ENCODE measurements at places on chromosomes 16 and 17. TPM values are rescaled to one million over a fixed set of nuclear protein-coding genes. Genes with fewer than 3 reads are reported as not detected.

ITPRIPL2 gene
- 2.2 TPM for polyA plus RNA-seq

RGS11 gene
- polyA plus RNA-seq: 0.77 TPM

SCRN2 gene
- 19.2 TPM for polyA plus RNA-seq

LLGL1 gene
- 2.2 TPM for polyA plus RNA-seq

SCPEP1 gene
- polyA plus RNA-seq: 29.1 TPM

SGCA gene
- 0.31 TPM for polyA plus RNA-seq

ODAD4 gene
- 0.07 TPM for polyA plus RNA-seq

KIF2B gene
- not detected for polyA plus RNA-seq

DNA sequence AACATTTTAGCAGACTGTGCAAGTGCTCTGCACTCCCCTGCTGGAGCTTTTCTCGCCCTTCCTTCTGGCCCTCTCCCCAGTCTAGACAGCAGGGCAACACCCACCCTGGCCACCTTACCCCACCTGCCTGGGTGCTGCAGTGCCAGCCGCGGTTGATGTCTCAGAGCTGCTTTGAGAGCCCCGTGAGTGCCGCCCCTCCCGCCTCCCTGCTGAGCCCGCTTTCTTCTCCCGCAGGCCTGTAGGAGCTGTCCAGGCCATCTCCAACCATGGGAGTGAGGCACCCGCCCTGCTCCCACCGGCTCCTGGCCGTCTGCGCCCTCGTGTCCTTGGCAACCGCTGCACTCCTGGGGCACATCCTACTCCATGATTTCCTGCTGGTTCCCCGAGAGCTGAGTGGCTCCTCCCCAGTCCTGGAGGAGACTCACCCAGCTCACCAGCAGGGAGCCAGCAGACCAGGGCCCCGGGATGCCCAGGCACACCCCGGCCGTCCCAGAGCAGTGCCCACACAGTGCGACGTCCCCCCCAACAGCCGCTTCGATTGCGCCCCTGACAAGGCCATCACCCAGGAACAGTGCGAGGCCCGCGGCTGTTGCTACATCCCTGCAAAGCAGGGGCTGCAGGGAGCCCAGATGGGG, 3.1 kb downstream of the GAA start:
- no peaks in the 10 kb centered on the region for H3K27me3 ChIP-seq
- DNase-seq: no peak
- H3K27ac ChIP-seq: no peak overlapping the region
- H3K4me3 ChIP-seq: no peak overlapping the region
- peaks cover 18% of the 10 kb centered on the region for H3K4me1 ChIP-seq

GRCh38 chr16:72427051-72427782, 255.3 kb upstream of the PMFBP1 start:
- no peak overlapping the region for H3K4me3 ChIP-seq
- H3K4me1 ChIP-seq: no peaks in the 10 kb centered on the region
- DNase-seq: no peak
- no peaks in the 10 kb centered on the region for H3K27me3 ChIP-seq
- no peaks in the 10 kb centered on the region for H3K36me3 ChIP-seq

DNA sequence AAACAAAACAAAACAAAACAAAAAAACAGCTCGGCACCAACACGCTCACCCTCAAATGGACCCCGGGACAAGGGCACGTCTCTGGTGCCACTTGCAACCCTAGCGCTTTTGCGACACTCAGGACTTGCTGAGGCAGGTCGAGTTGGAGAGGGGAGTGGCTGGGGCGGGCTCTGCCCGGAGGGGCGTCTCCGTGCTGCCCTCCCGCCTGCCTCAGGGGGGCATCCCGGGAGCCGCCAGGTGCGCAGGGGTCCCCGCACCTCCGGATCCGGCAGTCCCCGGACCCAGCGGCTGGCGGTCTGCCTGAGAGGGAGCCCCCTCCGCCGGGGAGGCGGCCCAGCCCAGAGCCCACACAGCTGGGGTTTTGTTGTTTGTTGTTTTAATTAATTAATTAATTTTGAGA, at the start of gene SLC52A1:
Gene SLC52A1 (minus strand): TSS at position 112 of the 400 bp plus-strand sequence. CDS start 820 bp downstream, outside the sequence.
- H3K4me1 ChIP-seq: peaks cover 4% of the 10 kb centered on the region
- no peaks in the 10 kb centered on the region for H3K36me3 ChIP-seq
- DNase-seq: no peak
- no peaks in the 10 kb centered on the region for H3K27me3 ChIP-seq
- no peak within 1 kb of the TSS for H3K27ac ChIP-seq

DNA sequence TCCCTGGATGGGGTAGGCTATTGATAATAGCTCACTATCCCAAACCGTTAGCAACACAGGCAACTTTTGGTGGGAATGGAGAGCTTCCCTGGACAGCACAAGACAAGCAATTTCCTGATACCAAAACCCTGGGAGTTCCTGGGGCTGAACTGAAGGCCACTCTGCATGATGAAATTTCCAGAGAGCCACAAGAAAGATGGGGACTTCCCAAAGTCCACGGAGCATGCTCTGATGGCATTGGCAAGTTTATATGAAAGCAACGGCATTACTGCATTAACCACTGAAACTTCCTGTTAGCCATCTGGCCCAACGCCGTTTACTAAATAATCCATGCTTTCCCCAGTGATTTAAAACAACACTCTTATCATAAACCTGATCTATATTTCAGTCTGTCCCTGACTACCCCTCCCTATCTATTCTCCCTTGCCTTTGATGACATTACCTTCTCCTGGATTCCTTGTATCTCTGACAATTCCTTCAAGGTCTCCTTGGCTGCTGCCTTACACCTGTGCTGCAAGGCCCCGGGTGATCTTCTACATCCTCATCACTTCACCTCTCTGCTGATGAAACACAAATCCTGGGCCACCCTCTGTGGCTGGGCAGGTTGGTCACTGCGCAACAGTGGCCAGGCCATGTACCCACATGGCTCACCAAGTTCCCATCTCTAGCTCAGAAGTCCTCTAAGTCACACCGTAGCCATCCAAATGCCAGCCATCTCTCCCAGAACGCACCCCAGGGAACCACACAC, 108.5 kb upstream of the RCVRN start:
- H3K4me1 ChIP-seq: no peaks in the 10 kb centered on the region
- no peak for DNase-seq
- H3K36me3 ChIP-seq: no peaks in the 10 kb centered on the region
- H3K27me3 ChIP-seq: no peaks in the 10 kb centered on the region
- H3K27ac ChIP-seq: no peak overlapping the region
- no peak overlapping the region for H3K4me3 ChIP-seq

DNA sequence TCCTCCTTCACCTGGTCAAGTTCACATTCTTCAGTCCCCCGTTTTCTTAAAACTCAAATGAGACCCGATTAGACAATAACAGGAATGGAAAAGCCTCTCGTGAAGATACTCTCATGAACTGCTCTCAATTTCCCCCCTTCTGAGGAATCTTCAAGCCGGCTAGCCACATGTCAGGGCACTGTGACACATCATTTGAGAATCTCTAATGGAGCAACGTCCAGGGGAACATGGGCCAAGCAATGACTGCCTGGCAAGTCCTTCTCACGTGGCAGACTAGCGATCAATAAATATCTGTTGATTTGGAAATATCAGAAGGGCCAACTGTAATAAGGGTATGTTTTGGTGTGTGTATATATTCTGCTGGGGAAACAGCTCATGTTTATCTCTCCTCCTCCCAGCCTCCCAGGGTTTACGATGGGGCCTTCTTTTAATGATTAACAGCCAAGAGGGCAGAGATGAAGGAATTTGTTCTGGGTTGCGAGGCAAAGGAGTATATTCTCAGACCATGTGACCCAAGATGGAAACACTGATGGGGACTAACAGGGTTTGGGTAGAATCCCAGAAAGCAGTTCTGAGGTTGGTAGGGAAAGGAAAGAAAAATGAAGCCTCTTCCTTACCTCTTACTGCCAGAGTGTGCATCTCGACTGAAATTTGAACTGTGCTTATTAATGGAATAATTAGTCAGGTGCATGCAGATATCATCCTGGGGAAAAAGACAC, 21.4 kb downstream of the TTLL6 start:
- peaks cover 39% of the 10 kb centered on the region for H3K4me1 ChIP-seq
- H3K36me3 ChIP-seq: no peaks in the 10 kb centered on the region
- DNase-seq: no peak
- peak overlapping the region; percentile 61 for H3K27ac ChIP-seq
- H3K27me3 ChIP-seq: no peaks in the 10 kb centered on the region

- H3K4me3 ChIP-seq: no peak overlapping the region
- no peaks in the 10 kb centered on the region for H3K27me3 ChIP-seq
- no peak for DNase-seq
Observed at GRCh38 chr16:83011939-83012338, 385.2 kb downstream of the CDH13 start.

DNA sequence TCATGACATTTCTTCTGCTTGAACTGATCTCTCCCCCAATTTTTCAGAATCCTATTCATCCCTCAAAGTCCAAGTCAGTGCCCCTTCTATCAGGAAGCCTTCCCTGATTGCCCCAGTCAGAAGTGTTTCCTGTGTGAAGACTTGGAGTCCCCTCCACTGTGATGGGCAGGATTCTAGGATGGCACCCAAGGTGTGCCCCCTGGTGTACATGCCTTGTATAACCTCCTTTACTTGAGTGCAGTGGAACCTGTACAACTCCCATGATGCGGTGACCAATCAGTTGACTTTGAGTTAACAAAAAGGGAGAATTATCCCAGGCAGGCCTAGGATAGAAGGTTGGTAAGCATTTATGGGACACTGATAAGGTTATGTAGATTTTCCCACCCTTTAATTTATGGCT, 23.4 kb downstream of the MYH13 start:
- H3K27me3 ChIP-seq: no peaks in the 10 kb centered on the region
- DNase-seq: no peak
- no peaks in the 10 kb centered on the region for H3K4me1 ChIP-seq
- H3K4me3 ChIP-seq: no peak overlapping the region
- H3K27ac ChIP-seq: no peak overlapping the region

GRCh38 chr17:32936894-32937500, 9.0 kb downstream of the TMEM98 start:
- H3K27me3 ChIP-seq: no peaks in the 10 kb centered on the region
- H3K27ac ChIP-seq: no peak overlapping the region
- no peak overlapping the region for H3K4me3 ChIP-seq
- peak; percentile 76 for DNase-seq

DNA sequence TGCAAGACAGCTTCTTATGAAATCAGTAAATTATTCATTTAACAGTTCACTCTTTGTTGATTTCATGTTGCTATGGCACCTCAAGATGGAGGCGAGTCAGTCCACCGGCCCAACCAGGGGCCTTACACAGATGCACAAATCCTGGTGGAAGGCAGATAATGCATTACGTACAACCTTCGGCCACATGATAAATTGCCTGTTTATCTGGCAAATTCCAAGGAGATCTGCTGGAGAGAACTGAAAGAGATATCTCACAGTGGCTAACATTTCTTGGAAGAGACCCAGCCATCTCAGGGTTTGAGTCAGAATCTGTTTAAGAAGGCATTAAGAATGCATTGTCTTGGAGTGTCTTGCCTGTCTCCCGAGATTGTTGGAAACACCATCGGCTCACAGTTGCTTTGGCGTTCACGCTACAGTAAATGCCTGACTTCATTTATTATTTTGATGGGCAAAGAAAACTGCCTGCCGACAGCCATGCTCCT, 225.6 kb downstream of the MSI2 start:
- H3K4me1 ChIP-seq: no peaks in the 10 kb centered on the region
- no peak overlapping the region for H3K27ac ChIP-seq
- no peak overlapping the region for H3K4me3 ChIP-seq
- DNase-seq: no peak
- H3K27me3 ChIP-seq: no peaks in the 10 kb centered on the region
- no peaks in the 10 kb centered on the region for H3K36me3 ChIP-seq

- H3K4me3 ChIP-seq: no peak overlapping the region
- peak; percentile 56 for DNase-seq
- no peaks in the 10 kb centered on the region for H3K4me1 ChIP-seq
- H3K27me3 ChIP-seq: no peaks in the 10 kb centered on the region
- H3K27ac ChIP-seq: no peak overlapping the region
- no peaks in the 10 kb centered on the region for H3K36me3 ChIP-seq
Observed at GRCh38 chr17:39239640-39240314, 14.0 kb upstream of the STAC2 start.

- no peaks in the 10 kb centered on the region for H3K4me1 ChIP-seq
- no peaks in the 10 kb centered on the region for H3K27me3 ChIP-seq
- peaks cover under 1% of the 10 kb centered on the region for H3K36me3 ChIP-seq
Observed at GRCh38 chr17:78387977-78388941, 9.8 kb downstream of the PGS1 start.

GRCh38 chr16:57736419-57737351, 1.1 kb downstream of the KATNB1 start:
- H3K4me1 ChIP-seq: peaks cover 22% of the 10 kb centered on the region
- peak overlapping the region; percentile 55 for H3K27ac ChIP-seq
- DNase-seq: peak; percentile 49
- H3K36me3 ChIP-seq: no peaks in the 10 kb centered on the region

DNA sequence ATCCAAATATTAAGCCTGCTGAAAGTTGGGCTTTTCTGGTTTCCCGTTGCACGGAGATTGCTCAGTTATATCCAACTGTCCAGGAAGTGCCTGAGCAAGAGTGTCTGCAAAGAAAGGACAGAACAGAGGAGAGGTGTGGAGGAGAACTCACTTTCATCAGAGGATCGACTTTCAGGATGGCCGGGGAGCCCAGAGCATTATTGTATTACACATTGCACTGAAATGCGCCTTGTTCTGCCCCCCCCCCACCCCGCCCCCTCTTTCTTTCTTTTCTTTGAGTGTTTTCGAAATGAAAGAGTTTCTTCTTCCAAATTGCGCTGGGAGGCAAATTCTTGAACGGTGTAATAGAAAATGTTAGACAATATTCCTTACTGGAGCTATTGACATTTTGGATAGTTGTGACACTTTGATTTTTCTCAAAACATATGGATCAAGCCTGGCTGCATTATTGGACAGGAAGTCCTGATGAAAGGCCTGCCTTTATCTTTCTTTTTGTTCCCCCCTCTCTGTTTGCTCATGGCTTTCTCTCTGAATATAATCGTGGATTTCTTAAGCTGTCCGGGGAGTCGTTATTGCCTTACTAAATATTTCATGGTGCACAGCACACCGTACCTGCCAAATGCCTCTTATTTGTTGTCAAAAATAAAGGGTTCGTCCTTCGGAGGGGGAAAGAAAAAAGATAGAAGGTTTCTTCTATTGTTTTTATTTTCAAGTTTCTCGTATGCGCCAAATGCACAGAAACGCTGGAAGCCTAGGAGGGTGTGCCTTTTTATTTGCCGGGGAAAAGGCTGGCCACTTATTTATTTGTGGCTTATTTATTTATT, 110.8 kb downstream of the IRX3 start:
- peak overlapping the region; percentile 53 for H3K27ac ChIP-seq
- H3K4me3 ChIP-seq: no peak overlapping the region
- no peak for DNase-seq
- H3K36me3 ChIP-seq: no peaks in the 10 kb centered on the region
- no peaks in the 10 kb centered on the region for H3K27me3 ChIP-seq
- H3K4me1 ChIP-seq: peaks cover 60% of the 10 kb centered on the region

DNA sequence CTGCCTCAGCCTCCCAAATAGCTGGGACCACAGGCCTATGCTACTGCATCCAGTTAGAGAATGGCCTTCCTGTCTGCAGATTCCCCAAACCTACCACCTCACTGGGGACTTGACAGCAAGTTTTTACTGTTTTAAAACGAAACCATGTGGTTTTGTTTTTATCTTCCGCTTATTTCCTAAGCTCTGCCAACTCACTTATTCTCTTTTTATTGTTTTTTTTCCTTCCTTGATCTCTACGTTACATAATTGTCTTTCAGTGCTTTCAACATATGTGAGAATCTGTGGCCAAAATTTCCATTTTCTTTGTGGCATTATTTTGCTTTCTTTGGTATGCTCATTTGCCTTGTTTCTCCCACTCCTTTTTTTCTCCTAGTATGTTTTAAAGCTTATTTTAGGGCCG, 14.6 kb upstream of the SLC38A7 start:
- no peaks in the 10 kb centered on the region for H3K27me3 ChIP-seq
- H3K4me3 ChIP-seq: no peak overlapping the region

- no peaks in the 10 kb centered on the region for H3K36me3 ChIP-seq
- no peak for DNase-seq
- peaks cover 8% of the 10 kb centered on the region for H3K4me1 ChIP-seq
- H3K4me3 ChIP-seq: no peak overlapping the region
Observed at GRCh38 chr17:75478508-75478907, 22.1 kb downstream of the TMEM94 start.
